ENCODE measurements at places on chromosomes 1 and 21.

DNA sequence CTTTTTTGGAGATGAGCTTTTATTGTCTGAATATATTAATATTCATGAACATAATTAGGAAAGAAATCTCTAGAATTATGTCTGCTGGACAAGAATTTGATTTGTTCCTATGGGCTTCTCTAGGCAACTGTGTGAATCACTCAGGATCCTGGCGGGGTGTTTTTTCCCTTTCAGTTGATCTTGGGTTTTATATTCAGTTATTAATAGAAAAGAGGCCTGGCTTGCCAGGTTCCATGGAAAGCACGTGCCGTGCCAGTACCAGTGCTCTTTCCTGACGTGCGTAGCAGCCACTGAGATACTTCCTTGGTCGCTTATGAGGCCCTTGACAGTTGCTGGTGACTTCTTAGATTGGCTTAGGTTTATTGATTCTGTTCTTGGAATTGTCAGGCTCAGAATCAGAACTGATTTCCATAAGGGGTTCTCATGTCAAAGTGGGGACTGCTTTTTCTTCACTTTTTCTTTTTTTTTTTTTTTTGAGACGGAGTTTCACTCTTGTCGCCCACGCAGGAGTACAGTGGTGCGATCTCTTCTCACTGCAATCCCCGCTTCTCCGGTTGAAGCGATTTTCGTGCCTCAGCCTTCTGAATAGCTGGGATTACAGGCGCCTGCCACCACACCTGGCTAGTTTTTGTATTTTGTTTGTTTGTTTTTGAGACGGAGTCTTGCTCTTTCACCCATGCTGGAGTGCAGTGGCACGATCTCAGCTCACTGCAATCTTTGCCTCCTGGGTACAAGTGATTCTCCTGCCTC lies 48.7 kb upstream of the KIF1B start:
- DNase-seq = no peak

GRCh38 chr1:195054217-195054687 lies 1554.0 kb downstream of the KCNT2 start:
- no peak for DNase-seq

DNA sequence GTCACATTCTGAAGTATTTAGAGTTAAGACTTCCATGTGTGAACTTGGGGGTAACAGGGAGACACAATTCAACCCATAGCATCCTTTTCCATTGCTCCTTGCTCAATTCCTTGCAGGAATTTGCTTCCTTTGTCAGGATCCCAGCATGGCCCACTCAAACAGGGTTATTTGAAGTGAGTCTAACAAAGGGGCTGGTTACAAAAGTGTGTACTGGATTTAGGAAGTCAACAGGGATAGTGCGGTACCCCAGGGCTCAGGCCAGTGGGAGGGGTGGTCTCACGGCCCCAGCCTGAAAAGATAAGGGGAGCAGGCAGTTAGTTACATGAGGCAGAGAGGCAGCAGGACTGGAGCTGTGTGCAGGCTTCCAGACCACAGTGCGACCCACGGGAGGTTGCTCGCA lies 14.4 kb downstream of the LRRC38 start:
- no peak for DNase-seq

GRCh38 chr1:38055398-38055797 lies 8.8 kb upstream of the POU3F1 start:
- DNase-seq = no peak

DNA sequence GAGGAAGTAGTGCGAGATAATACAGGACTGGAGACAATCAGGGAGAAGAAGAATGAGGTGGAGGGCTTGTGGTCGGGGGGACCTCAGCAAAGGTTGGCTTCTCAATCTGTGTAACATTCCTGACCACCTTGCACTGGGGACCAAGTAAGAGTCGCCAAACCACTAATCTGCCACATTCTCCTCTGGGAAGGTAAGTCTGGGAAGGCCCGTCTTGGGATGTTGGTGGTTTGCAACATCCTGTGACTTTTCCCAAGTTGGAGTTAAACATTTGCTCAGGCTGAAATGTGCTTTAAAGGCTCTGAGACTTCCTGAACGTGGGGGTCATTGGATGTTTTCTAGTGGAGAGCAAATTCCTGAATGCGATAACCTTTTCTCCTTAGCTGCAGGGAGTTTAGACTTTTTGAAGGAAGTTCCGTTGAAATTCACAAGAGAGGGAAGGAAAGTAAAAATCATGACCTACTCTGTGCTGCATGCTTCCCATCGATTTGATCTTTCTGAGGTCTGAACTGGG lies 325.9 kb downstream of the RPS6KC1 start:
- no peak for DNase-seq

- DNase-seq = peak; percentile 95
Measured at GRCh38 chr1:42657981-42658876, at the start of gene PPIH. TSS of gene PPIH (plus strand) at chr1:42658423. CDS start at chr1:42658447, 24 bp downstream.

GRCh38 chr21:41662761-41663160 lies 104.1 kb downstream of the RIPK4 start:
- no peak for DNase-seq

DNA sequence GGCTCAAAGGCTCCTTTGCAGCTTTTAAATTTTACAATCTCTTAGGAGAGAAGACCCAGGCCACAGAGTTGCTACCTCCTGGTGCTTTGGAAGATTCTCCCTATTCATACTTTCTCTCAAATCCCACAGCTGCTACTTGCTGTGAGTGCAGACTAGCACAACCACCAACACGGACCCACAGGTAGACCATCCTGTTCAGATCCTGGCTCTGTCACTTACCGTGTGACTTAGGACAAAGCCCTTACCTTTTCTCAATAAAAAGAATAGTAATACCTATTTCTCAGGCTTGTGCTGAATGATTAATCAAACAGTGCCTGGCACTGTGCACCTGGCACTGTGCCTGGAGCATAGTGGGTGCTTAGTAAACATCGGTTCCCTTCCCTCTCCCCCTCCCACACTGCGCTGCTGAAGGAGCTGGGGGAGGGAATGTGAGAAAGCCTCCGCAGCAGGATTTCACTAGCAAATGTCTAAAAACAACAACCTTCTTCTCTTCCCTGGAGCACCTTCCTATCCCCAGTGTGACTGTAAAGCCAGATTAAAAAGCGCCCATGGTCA lies 81.7 kb downstream of the PGM1 start:
- no peak for DNase-seq

GRCh38 chr1:3315399-3316339 lies 138.8 kb upstream of the ARHGEF16 start:
- no peak for DNase-seq

GRCh38 chr1:82090104-82090503 lies 289.4 kb downstream of the ADGRL2 start:
- no peak for DNase-seq

DNA sequence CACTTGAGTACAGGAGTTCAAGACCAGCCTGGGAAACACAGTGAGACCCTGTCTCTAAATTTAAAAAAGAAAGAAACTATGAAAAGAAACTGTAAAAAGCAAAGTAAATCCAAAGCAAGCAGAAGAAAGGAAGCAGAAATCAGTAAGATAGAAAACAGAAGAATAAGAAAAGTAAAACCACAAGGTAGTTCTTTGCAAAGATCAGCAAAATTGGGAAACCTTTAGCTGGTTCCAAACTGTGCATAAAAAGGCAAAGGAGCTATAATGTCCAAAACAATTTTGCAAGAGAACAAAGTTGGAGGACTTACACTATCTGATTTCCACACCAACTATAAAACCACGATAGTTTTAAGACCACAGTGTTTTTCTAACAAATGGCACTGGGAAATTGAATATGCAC lies 218.8 kb downstream of the RPS6KC1 start:
- no peak for DNase-seq

DNA sequence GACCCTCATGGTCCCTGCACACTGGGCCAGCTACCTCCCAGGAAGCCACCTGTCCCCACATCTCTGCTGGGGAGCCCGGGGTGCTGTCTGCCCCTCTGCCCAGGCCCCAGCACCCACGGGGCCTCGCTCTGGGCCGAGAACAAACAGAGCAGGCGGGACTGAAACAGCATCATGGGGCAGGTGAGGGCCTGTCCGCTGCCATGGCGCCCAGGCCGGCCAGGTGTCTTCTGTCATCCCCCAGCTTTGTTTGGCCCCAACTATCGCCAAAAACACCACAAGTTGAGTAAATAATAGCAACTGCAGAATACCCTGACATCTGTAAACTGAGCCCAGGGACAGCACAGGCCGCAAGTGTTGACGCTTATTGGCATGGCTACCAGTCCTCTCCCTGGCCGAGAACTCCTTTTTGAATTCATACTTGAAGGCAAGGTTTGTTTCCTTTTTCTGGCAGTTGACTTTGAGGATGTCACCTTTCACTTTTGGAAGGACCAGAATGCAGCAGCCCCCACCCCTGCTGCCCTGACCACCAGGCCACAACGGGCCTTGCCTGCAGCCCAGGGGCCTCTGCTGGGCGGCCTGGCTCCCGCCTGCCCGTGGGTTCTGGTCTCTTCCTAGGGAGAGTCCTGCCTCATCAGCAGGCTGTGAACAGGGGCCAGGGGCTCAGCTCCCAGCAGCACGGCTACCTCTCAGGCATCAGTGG lies 152.7 kb downstream of the CASZ1 start:
- DNase-seq = no peak

DNA sequence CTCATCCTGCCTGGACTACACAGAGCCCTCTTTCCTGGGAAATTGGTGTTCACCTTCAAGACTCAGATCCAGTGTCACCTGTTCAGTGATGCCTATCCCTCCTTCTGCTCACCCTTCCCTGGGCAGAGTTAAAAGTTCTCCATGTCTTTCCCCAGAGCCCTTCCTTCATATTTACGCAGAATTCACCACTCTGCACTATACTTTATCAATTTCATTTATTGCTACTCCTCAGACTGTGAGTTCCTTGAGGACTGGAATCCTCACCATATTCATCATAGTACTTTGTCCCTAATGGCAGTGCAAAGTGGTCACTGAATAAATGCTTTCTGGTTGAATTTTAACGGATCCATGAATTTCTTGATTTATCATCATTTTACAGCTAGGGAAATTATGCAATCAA lies 300.0 kb downstream of the CHRM3 start:
- no peak for DNase-seq

DNA sequence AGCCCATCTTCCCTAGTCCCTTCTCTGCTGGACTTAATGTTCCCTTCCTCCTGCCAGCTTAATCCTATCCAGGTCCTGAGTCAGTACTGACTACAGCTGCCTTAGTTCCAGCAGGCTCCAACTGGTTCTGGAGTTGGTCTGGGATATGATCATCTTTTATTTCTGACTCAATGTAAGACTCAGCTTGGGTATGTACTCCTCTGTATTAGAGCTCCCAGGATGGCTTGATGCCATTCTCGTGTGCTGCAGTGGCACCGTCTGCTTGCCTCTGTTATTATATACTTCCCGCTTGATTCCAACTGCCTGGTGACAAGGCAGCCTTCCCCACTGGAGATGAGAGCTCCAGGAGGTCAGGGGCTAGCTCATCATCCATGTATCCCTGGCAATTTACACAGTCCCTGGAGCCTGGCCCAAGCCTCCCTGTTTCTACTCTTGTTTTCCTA lies 164.4 kb upstream of the DPT start:
- DNase-seq = no peak

DNA sequence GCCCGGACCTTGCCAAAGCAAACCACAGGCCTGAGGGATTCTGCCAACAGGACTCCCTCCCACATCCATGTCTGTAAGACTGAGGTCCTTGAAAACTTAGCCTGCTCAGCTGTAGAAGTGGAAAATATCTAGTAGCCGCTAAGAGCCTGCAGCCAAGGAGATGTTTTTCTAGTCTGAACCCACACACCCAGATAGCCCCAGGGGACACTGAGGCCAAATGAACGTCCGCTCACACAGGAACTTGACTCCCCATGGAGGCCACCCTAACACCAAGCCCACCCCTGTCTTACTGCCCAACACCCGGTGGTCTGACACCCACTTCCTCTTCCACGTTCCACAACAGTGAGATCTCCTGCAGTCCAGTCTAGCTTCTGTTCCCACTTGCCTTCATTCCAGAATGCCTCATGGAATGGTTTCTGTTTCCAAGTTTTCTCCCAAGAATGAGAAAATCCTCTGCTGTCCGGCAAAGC lies 174.8 kb downstream of the PLPP3 start:
- DNase-seq = no peak

- no peak for DNase-seq
Measured at GRCh38 chr1:48540587-48540986, 68.6 kb upstream of the SPATA6 start.

DNA sequence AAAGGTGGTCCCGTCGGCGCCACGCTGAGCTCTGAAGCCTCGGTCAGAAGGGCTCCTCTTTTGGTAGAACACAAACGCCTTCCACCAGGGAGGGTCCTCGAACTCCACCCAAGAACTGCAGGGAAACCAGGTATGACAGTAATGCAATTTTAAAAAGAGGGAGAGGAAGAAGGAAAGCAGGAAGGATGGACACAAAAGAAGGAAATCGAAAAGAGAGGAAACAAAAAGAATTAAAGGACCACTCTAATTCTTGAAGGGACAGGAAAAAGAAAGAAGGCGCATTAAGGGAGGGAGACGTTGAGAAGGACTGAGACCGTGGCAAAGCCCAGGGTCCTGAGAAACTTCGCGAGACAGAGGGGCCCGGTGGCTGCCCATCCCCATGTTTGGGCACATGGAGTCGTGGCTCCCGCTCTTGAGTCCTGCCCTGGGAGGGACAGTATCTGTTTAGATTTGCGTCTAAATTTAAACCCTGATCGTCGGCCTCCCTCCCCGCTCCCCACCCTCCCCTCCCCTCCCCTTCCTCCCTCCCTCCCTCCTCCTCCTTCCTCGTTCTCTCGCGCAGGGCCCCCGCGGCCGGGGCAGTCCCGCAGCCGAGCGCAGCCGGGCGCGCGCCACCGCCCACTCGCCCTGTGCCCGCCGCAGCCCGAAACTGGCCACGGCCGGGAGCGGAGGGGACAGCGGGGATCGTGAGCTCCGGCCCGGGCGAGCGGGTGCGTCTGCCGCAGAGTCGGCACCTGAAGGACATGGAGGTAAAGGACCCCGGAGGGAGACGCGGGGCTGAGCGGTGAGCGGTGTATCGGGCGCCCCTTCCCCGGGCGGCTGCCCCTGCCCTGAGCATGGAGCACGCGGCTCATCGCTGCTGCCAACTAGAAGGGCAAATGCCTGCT lies at the start of gene RCSD1:
TSS of gene RCSD1 (plus strand) at position 552 of the 887 bp plus-strand sequence. CDS start at position 744, 192 bp downstream.
- peak; percentile 55 for DNase-seq

- no peak for DNase-seq
Measured at GRCh38 chr1:163227126-163227525, 24.4 kb upstream of the RGS5 start.

DNA sequence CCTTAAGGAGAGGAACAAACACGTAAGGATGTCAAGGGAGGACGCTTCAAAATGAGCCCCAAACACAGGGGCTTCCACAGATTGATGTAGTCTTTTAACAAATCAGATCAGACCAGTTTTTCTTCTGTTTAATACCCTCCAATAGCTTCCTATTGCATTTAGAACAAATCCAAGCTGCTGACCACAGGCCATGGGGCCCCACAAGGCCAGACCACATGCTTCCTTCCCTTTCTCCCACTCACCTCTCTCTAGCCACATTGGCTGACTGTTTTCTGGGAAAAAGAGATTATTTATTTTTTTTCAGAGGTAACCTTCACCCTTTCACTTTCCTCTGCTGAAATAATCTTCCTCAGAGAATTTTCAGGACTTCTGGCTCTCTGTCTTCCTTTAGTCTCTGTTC lies 380.6 kb downstream of the SIPA1L2 start:
- no peak for DNase-seq

- DNase-seq = no peak
Measured at GRCh38 chr1:95312181-95312580, 78.2 kb downstream of the RWDD3 start.

GRCh38 chr21:39601187-39601928 lies 11.4 kb upstream of the B3GALT5 start:
- no peak for DNase-seq
